ENCODE measurements at places on chromosomes 12 and 14. TPM values are rescaled to one million over a fixed set of nuclear protein-coding genes. Genes with fewer than 3 reads are reported as not detected.

ARHGDIB gene
- total RNA-seq: 663 TPM

CIDEB gene
- total RNA-seq: 10.9 TPM

TAS2R42 gene
- not detected for total RNA-seq

COX8C gene
- total RNA-seq: 0.43 TPM

RNASE4 gene
- total RNA-seq: 0.19 TPM

PTPN6 gene
- total RNA-seq: 334 TPM

MDGA2 gene
- total RNA-seq: not detected

Data from activated naive CD4-positive, alpha-beta T cell treated with anti-CD3 and anti-CD28 coated beads for 36 hours (primary cell).